ENCODE measurements at places on chromosomes 3 and 15. TPM values are rescaled to one million over a fixed set of nuclear protein-coding genes. Genes with fewer than 3 reads are reported as not detected.

IL17RD gene
- total RNA-seq = 3.4 TPM

DNA sequence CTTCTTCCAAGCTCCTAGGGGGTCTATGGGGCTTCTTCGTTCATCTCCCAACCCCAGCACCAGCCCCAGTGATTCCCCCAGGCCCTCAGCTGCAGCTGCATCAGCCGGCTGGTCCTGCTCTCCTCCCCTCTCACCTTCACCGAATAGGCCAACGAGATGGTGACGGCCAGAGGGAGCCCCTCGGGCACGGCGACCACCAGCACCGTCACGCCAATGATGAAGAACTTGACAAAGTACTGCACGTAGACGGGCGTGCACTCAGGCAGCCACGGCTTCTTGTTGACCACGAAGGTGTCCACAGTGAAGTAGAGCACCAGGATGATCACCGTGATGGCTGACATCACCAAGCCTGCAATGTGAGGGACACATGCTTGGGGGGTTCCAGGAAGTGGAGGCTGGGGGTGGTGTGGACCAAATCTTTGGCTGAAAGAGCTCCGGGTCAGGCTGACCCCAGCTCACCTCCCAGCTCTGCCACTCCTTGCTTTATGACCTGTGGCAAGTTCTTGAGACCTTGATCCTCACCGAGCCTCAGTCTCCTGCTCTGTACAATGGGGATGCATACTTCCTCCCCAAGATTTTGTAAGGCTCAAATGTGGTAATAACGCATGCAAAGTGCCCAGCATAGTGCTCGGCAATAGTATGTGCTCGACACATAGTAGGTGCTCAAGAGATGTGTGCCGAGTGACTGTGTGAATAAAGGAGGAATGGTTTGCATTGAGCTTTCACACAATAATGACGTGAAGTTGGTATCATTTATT lies 54.6 kb upstream of the SEC13 start:
- DNase-seq = no peak

DNA sequence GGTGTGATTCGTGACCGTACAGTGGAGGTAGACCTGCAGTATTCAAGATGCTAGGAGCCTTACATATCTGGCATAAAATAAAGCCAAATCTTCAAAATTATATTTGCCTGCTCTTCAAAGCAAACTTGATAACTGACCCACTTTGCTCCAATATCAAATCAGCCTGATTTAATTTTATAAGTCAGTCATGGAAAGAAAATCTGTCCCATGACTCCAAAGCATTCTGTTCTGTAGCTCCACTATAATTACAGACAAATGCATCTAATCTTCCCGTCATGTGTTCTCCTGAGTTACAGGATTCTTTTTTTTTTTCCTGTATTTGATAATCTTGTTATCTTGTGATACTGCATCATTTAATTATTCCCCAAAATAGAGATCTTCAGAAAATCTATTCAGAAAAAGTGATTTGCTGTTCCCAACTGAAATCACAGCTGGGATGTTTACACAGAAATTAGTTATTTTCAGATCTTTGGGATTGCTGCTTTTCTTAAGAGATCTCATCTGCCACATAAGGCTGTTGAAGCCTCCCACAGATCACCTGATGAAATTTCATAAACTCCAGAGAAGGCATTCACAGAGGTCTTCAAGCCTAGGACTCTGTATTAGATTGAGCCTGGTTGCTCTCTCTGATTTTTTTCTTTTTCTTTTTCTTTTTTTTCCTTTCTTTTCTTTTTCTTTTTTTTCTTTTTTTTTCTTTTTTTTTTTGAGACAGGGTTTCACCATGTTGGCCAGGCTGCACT lies 27.2 kb downstream of the TIMP4 start:
- DNase-seq = no peak

DNA sequence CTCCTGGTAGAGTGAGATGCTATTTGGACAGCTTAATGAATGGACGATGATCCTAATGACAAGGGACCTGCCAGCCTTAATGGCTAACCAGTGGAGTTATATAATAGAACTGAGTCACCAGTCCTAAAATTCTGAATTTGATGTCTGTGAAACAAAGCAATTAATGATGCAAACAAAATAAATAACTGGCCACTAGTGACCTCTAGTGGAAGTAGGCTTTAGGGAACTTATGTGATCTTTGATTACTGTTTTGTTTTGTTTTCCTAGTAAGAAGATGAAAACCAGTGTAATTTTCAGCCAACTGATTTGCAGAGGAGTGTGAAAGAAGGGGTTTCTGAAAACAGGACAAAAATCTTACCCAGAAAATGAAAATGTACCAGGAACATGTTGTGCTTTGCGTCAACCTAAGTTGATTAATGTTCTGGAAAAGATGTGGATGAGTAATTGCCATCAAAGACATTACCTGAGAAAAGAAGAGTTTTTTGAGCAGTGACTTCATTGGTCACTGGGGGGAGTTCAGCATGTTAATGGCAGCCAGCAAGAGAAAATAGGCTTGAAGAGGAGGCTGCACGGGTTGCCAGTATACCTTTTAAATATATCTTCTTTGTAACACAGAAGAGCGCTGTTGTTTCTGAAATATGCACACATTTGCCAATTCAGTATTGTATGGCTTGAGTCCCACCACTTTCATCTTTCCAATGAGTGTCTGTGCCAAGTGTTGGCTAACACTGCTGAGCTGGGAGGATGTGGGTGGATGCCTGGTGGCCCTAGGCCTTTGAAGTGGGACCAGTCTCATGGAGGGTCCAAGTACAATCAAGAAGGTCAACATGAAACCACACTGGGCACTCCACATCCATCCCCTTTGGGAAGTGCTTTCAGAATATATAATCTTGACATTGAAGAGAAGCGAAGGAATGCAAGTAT lies 9.3 kb downstream of the VEPH1 start:
- no peak for DNase-seq

PTPRG gene
- 129 TPM for total RNA-seq

DNA sequence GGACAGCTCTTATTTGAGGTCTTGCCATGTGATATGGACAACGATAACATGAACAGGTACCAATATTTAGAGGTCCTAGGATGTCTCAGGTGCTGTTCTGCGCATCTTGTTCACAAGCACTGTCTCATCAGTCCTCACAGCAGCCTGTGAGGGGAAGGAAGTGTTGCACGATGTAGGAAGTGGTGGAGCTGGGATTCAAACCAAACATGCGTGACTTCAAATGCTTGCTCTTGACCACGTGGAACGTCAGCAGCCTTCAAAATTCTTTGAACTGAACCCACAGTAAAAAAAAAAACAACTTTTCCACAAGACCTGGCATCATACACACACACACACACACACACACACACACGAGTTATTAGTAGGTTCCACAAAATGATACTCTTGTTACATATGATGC lies 153.4 kb upstream of the SMAD3 start:
- DNase-seq = no peak

- no peak for DNase-seq
Observed at GRCh38 chr15:57572468-57572867, 19.2 kb upstream of the MYZAP start.

GRCh38 chr15:55270291-55270690 lies 19.3 kb downstream of the RAB27A start:
- no peak for DNase-seq

GRCh38 chr3:112829046-112829445 lies 17.6 kb downstream of the CD200R1L start:
- no peak for DNase-seq

PRR23B gene
- not detected for total RNA-seq

ACSBG1 gene
- not detected for total RNA-seq

HYAL1 gene
- total RNA-seq = 49.5 TPM

Data from ascending aorta (tissue), 2 donors.